ENCODE measurements at places on chromosomes 2 and 18. TPM values are rescaled to one million over a fixed set of nuclear protein-coding genes. Genes with fewer than 3 reads are reported as not detected.

GRCh38 chr2:192197357-192197756 lies 2.6 kb upstream of the TMEFF2 start:
- DNase-seq: no peak
- peaks cover 45% of the 10 kb centered on the region for H3K27me3 ChIP-seq
- no peaks in the 10 kb centered on the region for H3K36me3 ChIP-seq
- H3K4me1 ChIP-seq: peaks cover 29% of the 10 kb centered on the region
- H3K27ac ChIP-seq: no peak overlapping the region

DNA sequence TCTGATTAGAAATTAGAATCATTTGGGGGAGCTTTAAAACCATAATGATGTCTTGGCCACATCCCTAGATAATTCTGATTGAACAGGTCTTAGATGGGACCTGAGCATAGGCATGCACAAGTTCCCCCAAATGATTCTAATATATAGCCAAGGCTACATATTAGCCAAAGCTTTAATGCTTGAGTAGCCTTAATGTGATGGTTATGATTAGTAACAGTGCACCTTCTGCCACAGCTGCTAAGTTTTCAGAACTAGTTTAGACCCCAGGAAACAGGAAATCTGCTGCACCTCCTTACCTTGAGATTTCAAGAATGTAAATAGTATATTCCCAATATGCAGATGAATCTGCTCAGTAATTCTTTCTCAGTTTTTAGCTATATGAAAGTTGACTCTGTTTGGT lies 119.8 kb downstream of the PTPN4 start:
- no peaks in the 10 kb centered on the region for H3K27me3 ChIP-seq
- peaks cover 4% of the 10 kb centered on the region for H3K36me3 ChIP-seq
- DNase-seq: no peak

- peaks cover 35% of the 10 kb centered on the region for H3K4me1 ChIP-seq
- no peak for DNase-seq
- no peaks in the 10 kb centered on the region for H3K36me3 ChIP-seq
- H3K27ac ChIP-seq: peak overlapping the region; percentile 37
- H3K27me3 ChIP-seq: no peaks in the 10 kb centered on the region
- no peak overlapping the region for H3K4me3 ChIP-seq
Measured at GRCh38 chr2:46257476-46257875, 39.7 kb upstream of the EPAS1 start.

- H3K27me3 ChIP-seq: no peaks in the 10 kb centered on the region
- no peaks in the 10 kb centered on the region for H3K36me3 ChIP-seq
- no peaks in the 10 kb centered on the region for H3K4me1 ChIP-seq
- H3K27ac ChIP-seq: no peak overlapping the region
- H3K4me3 ChIP-seq: no peak overlapping the region
- peak; percentile 74 for DNase-seq
Measured at GRCh38 chr2:96174251-96175144, 29.3 kb upstream of the DUSP2 start.

DNA sequence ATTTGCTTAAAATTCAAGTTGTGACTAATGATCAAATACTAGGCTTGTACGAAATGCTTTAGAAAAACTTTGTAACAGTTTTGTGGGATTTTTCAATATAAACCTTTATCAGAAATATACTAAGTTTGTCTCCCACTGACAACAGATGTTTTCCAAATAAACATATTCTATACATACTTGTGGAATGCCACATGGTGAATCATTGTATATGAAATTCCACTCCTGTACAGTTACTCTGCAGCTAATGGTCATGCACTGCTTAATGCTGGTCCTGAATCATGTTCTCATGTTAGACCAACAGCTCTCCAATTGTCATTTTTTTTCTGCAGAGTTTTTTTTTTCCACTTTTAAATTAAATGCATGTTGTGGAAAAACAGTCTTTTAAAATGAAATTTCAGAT lies 90.1 kb downstream of the DPP4 start:
- no peak overlapping the region for H3K27ac ChIP-seq
- no peak overlapping the region for H3K4me3 ChIP-seq
- H3K27me3 ChIP-seq: no peaks in the 10 kb centered on the region
- no peaks in the 10 kb centered on the region for H3K4me1 ChIP-seq

- no peaks in the 10 kb centered on the region for H3K27me3 ChIP-seq
- no peak for DNase-seq
- H3K4me3 ChIP-seq: no peak overlapping the region
- no peaks in the 10 kb centered on the region for H3K36me3 ChIP-seq
Measured at GRCh38 chr2:95061119-95061512, 35.6 kb downstream of the MAL start.

GRCh38 chr2:37555457-37555856 lies 116.0 kb downstream of the CDC42EP3 start:
- H3K4me3 ChIP-seq: no peak overlapping the region
- no peak overlapping the region for H3K27ac ChIP-seq
- H3K4me1 ChIP-seq: no peaks in the 10 kb centered on the region
- no peaks in the 10 kb centered on the region for H3K27me3 ChIP-seq
- peak; percentile 25 for DNase-seq

- DNase-seq: no peak
- H3K27me3 ChIP-seq: no peaks in the 10 kb centered on the region
- H3K4me3 ChIP-seq: no peak overlapping the region
- no peaks in the 10 kb centered on the region for H3K4me1 ChIP-seq
- H3K27ac ChIP-seq: no peak overlapping the region
Measured at GRCh38 chr2:145199827-145200706, 680.1 kb upstream of the ZEB2 start.

Gene PDE1A
- total RNA-seq: 95.8 TPM

Gene TACR1
- total RNA-seq: 0.71 TPM

Gene CPO
- total RNA-seq: not detected

Gene KCNJ3
- total RNA-seq: not detected

Gene SETBP1
- total RNA-seq: 44.4 TPM

Gene CYP1B1
- total RNA-seq: 21.9 TPM

Gene HOXD1
- total RNA-seq: 0.40 TPM

Data from thyroid gland (tissue), 4 donors.